Osteoblast (primary cell): ENCODE measurements at places on chromosomes 6 and 20. TPM values are rescaled to one million over a fixed set of nuclear protein-coding genes. Genes with fewer than 3 reads are reported as not detected.

FRS3 gene
- total RNA-seq, result 1.5 and 1.8 TPM in 2 replicates

SAMD5 gene
- total RNA-seq, result 0.59 and 1.1 TPM in 2 replicates

R3HDML gene
- total RNA-seq, result not detected in 2 replicates

IRAK1BP1 gene
- 6.9 and 7.1 TPM in 2 replicates for total RNA-seq

ITPR3 gene
- total RNA-seq, result 46.7 and 52.2 TPM in 2 replicates
